Naive thymus-derived CD8-positive, alpha-beta T cell (primary cell): ENCODE measurements at places on chromosomes 7 and 10. TPM values are rescaled to one million over a fixed set of nuclear protein-coding genes. Genes with fewer than 3 reads are reported as not detected.
A peak's percentile ranks its signal among the peaks of the same experiment; 100 is the strongest.

DNA sequence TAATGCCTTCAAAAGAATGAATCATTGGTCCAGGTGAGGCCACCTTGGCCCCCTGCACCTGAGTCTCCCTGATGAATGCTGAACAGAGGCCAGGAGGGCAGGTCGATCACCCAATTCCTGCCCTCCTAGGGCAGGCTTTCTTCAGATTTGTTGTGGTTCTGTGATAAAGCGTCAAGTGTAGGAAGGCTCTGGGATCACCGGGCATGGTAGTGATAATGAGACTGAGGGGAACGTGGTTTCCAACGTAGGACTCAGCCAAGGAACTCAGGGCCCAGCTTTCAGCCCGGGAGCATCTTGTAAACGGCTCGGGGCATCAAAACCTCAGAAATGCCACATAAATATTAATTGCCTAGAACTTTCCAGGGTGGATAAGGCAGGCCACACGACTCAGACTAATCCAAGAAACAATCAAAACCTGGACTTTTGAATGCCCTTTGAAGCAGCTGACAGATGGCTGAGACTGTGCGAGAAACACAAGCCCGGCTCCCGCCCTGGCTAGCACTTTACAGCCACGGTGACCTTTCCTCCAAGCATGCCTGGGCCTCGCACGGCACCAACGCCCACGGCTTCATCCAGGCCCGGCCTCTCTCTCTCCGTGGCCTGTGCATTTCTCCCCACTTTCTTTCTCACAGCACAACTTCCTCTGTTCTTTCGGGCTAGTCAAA, 239.3 kb upstream of the GRB10 start:
- no peaks in the 10 kb centered on the region for H3K4me1 ChIP-seq
- no peaks in the 10 kb centered on the region for H3K36me3 ChIP-seq
- H3K27me3 ChIP-seq, result no peaks in the 10 kb centered on the region
- H3K27ac ChIP-seq, result no peak overlapping the region

GRCh38 chr10:56880606-56881005, 519.5 kb upstream of the ZWINT start:
- H3K4me1 ChIP-seq, result no peaks in the 10 kb centered on the region
- DNase-seq, result no peak
- H3K36me3 ChIP-seq, result no peaks in the 10 kb centered on the region
- no peak overlapping the region for H3K4me3 ChIP-seq
- no peak overlapping the region for H3K27ac ChIP-seq

- no peak overlapping the region for H3K27ac ChIP-seq
- H3K4me3 ChIP-seq, result no peak overlapping the region
- peaks cover 4% of the 10 kb centered on the region for H3K27me3 ChIP-seq
- H3K4me1 ChIP-seq, result peaks cover 58% of the 10 kb centered on the region
- H3K36me3 ChIP-seq, result no peaks in the 10 kb centered on the region
These were observed 81.7 kb downstream of the ELMO1 start for GRCh38 chr7:37367010-37367409.

DNA sequence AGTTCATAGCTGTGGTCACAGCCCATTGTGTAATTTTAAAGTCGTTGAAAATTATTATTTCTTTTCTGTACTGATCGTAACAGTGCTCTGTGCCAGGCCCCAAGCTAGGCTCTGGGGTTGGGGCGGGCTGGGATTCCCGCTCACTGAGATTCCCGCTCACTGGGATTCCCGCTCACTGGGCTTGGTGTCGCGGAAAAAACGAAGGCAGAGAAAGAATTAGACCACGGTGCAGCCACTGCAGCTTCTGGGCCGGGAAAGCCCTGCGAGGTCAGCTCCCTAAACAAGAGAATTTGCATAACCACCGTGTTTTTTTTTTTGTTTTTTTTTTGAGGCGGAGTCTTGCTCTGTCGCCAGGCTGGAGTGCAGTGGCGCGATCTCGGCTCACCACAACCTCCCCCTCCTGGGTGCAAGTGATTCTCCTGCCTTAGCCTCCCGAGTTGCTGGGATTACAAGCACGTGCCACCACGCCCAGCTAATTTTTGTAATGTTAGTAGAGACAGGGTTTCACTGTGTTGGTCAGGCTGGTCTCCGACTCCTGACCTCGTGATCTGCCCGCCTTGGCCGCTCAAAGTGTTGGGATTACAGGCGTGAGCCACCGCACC, 31.2 kb downstream of the FOXK1 start:
- DNase-seq, result no peak
- peaks cover 3% of the 10 kb centered on the region for H3K36me3 ChIP-seq
- H3K4me1 ChIP-seq, result peaks cover 38% of the 10 kb centered on the region
- H3K27ac ChIP-seq, result no peak overlapping the region

The STK31 gene
- total RNA-seq, result 0.85 TPM

DNA sequence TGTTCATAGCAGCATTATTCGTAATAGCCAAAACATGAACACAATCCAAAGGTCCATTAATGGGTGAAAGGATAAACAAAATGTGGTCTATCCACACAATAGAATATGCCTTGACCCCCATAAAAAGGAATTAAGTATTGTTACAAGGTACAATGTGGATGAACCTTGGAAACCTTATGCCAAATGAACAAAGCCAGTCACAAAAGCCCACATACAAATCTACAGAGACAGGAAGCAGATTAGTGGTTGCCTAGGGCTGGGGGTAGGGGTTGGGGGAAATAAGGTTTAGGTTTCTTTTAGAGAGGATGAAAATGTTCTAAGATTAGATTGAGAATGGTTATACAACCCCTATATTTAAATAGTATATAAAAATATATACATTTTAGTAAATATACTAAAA, 34.8 kb downstream of the PIP4K2A start:
- H3K4me3 ChIP-seq, result peak overlapping the region; percentile 44
- peak overlapping the region; percentile 84 for H3K27ac ChIP-seq
- no peak for DNase-seq
- peaks cover 43% of the 10 kb centered on the region for H3K4me1 ChIP-seq
- H3K27me3 ChIP-seq, result no peaks in the 10 kb centered on the region

The OPN4 gene
- total RNA-seq, result not detected

- peaks cover 34% of the 10 kb centered on the region for H3K4me1 ChIP-seq
- H3K27me3 ChIP-seq, result no peaks in the 10 kb centered on the region
- H3K4me3 ChIP-seq, result no peak overlapping the region
- no peak for DNase-seq
These were observed 116.0 kb downstream of the GRK5 start for GRCh38 chr10:119323085-119324016.

DNA sequence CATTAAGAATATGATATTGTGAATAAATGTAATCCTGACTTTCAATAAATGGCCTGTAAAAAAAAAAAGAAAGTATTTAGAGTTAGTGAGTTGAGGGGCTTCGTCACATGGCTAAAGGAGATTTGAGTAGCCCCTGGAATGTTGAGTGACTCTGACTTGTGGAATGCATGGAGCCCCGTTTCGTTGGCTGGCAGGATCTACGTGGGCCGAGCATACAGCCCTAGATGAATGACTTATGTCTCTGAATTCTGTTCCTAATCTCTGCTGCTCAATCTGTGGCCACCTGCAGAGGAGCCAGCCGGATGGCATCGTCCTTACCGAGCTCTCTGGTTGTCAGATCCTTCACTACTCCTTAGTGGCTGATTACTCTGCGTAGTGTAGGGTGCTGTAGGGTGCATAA, 155.7 kb downstream of the MGMT start:
- H3K36me3 ChIP-seq, result peaks cover 46% of the 10 kb centered on the region
- no peak for DNase-seq
- peaks cover 10% of the 10 kb centered on the region for H3K4me1 ChIP-seq
- no peak overlapping the region for H3K27ac ChIP-seq

DNA sequence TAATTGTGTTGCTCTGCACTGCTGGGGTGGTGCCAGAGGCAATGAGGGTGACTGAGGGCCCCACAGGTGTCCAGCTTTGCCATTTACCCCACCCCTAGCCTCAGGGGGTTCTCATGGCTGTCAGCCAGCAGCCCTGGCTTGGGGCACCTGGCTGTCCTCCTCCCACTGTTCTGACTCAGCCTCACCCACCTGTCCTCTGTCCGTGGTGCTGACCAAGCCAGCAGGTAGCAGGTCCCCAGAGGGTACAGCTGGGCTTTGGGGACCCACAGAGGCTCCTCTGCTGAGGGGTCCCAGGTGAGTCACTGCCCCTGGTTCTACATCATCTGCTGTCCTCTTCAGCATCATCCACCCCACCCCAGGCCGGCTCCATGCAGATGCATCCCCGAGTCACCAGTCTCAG, 32.2 kb upstream of the ZNF716 start:
- H3K27me3 ChIP-seq, result no peaks in the 10 kb centered on the region
- H3K4me1 ChIP-seq, result no peaks in the 10 kb centered on the region
- no peak overlapping the region for H3K27ac ChIP-seq
- no peak for DNase-seq
- no peak overlapping the region for H3K4me3 ChIP-seq

The SHTN1 gene
- total RNA-seq, result not detected

DNA sequence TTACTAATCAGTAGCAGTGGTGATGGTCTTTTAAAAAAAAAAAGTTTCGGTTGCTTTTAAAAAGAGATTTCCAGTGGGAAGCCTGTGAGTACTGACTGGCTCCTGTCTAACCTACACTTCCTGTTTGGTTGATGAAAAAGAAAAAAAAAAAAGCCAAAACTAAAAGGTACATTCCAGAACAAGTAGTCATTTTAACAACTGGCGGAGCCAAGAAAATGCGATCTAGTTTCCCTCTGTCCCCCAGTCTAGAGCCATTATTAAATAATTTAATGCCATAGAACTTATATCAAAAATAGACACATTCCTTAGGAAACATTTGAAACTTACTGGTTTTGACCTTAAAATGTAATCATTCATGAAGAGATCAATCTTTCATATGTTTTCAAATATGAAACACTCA, 254.2 kb upstream of the C7orf33 start:
- DNase-seq, result no peak
- peaks cover 49% of the 10 kb centered on the region for H3K27me3 ChIP-seq
- H3K27ac ChIP-seq, result no peak overlapping the region
- H3K36me3 ChIP-seq, result no peaks in the 10 kb centered on the region
- peaks cover 20% of the 10 kb centered on the region for H3K4me1 ChIP-seq

The PIK3CG gene
- total RNA-seq, result 34.4 TPM

DNA sequence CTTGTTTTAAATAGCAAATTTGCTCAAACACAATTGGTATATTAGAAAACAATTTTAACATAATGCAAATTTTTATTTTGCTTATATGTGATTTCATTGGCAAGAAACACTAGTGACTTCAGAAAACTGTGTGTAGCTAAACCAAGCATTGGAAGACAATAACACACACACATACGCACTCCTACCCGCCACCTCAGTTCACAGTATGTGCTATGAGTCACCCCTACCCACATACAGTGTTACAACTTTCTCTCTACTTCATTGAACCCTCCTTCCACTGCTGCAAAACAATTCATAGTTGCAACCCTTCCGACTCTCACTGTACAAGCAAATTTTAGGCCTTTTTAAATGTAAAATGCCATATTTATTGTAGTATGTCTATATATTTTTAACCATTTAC, 119.9 kb upstream of the THSD7A start:
- H3K4me1 ChIP-seq, result no peaks in the 10 kb centered on the region
- H3K4me3 ChIP-seq, result no peak overlapping the region
- no peak for DNase-seq
- no peaks in the 10 kb centered on the region for H3K36me3 ChIP-seq

DNA sequence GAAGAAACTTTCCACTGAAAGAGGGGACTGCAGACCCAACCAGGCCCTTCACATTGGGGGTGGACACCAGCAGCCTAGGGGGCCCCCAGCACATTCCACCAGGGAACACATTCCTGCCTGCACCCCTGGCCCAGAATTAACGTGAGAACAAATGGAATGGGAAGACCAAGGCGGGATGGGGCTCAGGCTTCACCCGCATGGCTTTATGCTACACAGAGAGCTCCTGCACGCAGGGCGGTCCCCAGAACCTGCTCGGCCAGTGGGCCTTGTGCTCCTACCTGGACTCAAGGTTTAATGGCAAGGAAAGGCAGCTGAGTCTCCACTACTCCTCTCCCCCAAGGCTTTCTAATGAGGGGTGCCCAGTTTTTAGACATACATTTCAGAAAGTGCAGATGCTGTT, 146.3 kb upstream of the GPR26 start:
- H3K27me3 ChIP-seq, result peaks cover 6% of the 10 kb centered on the region
- H3K4me3 ChIP-seq, result no peak overlapping the region
- no peak for DNase-seq
- no peak overlapping the region for H3K27ac ChIP-seq

- no peak overlapping the region for H3K4me3 ChIP-seq
- no peak for DNase-seq
- no peaks in the 10 kb centered on the region for H3K36me3 ChIP-seq
- no peak overlapping the region for H3K27ac ChIP-seq
- no peaks in the 10 kb centered on the region for H3K4me1 ChIP-seq
- H3K27me3 ChIP-seq, result peaks cover 3% of the 10 kb centered on the region
These were observed 83.6 kb downstream of the GPR37 start for GRCh38 chr7:124681946-124682345.

DNA sequence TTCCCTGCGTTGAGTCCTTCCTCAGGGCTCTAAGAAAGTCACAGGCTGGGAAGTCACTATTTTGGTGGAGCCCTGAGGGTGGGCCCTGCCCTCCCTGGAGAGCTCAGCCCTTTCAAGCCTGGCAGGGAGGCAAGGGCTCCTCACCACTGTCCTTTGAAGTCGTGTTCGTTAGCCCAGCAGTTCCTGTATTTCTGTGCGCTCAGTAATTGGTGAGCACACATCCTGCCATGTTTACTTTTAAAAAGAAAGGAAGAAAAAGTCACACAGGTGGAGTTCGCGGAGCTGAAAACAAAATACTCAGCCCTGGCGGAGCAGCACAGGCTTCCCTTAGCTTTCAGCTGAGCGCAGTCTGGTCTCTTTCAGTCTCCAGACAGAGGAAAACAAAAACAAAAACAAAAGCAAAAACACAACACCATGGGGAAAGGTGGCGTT, 37.1 kb downstream of the PRKCQ start:
- DNase-seq, result peak; percentile 63
- peak overlapping the region; percentile 99 for H3K27ac ChIP-seq
- no peaks in the 10 kb centered on the region for H3K36me3 ChIP-seq
- no peaks in the 10 kb centered on the region for H3K27me3 ChIP-seq
- H3K4me3 ChIP-seq, result peak overlapping the region; percentile 91

The C10orf67 gene
- not detected for total RNA-seq

GRCh38 chr7:152054367-152055230, 29.1 kb downstream of the GALNT11 start:
- H3K4me3 ChIP-seq, result no peak overlapping the region
- H3K36me3 ChIP-seq, result peaks cover 14% of the 10 kb centered on the region

The ITPRID1 gene
- total RNA-seq, result not detected

The LIPF gene
- not detected for total RNA-seq
